ENCODE measurements at places on chromosomes 2 and 18.

GRCh38 chr2:126655500-126656430, at the start of gene GYPC:
Gene GYPC, plus strand, starts transcription at chr2:126656158. Its CDS starts 106 bp downstream, at chr2:126656264.
- H3K4me3 ChIP-seq = peak within 1 kb of the TSS; percentile 93
- peak; percentile 31 for DNase-seq
- peaks cover 43% of the 10 kb centered on the region for H3K4me1 ChIP-seq
- H3K36me3 ChIP-seq = no peaks in the 10 kb centered on the region
- peak within 1 kb of the TSS; percentile 98 for H3K27ac ChIP-seq

- DNase-seq = no peak
- H3K4me1 ChIP-seq = no peaks in the 10 kb centered on the region
- no peak overlapping the region for H3K4me3 ChIP-seq
- H3K27me3 ChIP-seq = no peaks in the 10 kb centered on the region
These were observed 33.3 kb upstream of the PAX3 start for GRCh38 chr2:222332116-222332515.

DNA sequence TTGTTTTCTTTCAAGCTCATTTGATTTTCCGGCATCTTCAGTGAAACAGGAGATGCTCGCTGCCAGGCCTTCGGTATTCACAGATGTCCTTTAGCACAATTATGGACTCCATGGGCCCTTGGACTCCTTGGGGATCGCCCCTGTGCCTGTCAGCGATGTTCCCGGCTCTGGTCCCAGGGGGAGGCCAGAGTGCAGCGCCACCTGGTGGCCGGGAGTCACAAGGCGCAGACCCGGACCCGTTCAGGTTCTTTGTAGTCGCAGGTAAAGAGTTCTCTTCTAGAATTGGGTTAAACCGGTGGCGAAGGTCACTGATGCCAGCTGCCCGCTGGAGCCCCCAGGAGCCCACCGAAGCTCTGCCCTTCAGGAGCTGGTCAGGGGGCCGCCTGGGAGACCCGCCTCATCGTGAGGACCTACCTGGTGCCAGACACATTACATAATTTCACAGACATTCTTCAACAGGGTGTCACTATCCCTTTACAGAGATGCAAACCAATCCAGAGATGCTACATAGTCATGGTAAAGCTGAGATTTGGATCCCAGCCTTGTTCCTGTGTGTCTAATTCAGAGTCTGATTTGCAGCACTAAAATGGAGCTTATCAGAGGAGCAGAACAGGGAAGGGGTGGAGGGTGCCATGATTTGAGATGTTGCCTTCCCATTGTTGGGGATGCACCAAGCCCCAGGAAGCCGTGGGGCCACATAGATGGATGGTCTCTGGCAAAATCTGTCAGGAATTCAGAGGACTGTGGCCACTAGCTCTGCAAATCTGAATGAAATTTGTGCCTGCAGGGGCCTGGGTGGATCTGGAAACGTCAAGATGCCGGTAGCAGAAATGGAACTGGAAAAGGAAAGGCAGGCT, 6.0 kb upstream of the INPP5D start:
- H3K4me3 ChIP-seq = no peak overlapping the region
- H3K27me3 ChIP-seq = peaks cover 45% of the 10 kb centered on the region
- H3K36me3 ChIP-seq = no peaks in the 10 kb centered on the region
- no peak overlapping the region for H3K27ac ChIP-seq
- peaks cover 10% of the 10 kb centered on the region for H3K4me1 ChIP-seq

- peaks cover 22% of the 10 kb centered on the region for H3K27me3 ChIP-seq
- no peaks in the 10 kb centered on the region for H3K36me3 ChIP-seq
- H3K4me1 ChIP-seq = no peaks in the 10 kb centered on the region
- H3K27ac ChIP-seq = no peak overlapping the region
These were observed 670 bp upstream of the INPP5D start for GRCh38 chr2:233059547-233059796.

DNA sequence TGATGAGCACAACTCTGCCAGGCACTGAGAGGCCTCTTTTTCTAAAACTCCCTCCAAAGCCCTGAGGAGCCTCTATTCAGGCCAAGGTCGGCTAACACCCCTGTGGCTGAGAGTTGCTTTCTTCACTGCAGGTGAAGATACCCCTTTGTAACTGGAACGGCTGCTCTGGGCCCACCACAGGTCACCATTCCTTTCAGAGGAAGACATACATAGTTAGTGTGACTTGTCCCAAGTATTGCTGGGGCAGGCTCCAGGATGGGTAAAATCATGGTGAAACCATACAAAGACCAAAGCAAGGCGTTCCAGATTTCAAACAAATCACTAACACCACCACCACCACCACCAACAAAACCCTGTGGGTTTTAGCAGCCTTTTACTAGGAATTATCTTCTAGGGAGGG, 36.8 kb downstream of the CHST10 start:
- H3K27me3 ChIP-seq = peaks cover 28% of the 10 kb centered on the region
- no peaks in the 10 kb centered on the region for H3K4me1 ChIP-seq
- H3K4me3 ChIP-seq = no peak overlapping the region
- H3K36me3 ChIP-seq = no peaks in the 10 kb centered on the region

GRCh38 chr2:85903849-85904248, 15.1 kb upstream of the ST3GAL5 start:
- peaks cover 23% of the 10 kb centered on the region for H3K4me1 ChIP-seq
- H3K27me3 ChIP-seq = no peaks in the 10 kb centered on the region
- DNase-seq = no peak

DNA sequence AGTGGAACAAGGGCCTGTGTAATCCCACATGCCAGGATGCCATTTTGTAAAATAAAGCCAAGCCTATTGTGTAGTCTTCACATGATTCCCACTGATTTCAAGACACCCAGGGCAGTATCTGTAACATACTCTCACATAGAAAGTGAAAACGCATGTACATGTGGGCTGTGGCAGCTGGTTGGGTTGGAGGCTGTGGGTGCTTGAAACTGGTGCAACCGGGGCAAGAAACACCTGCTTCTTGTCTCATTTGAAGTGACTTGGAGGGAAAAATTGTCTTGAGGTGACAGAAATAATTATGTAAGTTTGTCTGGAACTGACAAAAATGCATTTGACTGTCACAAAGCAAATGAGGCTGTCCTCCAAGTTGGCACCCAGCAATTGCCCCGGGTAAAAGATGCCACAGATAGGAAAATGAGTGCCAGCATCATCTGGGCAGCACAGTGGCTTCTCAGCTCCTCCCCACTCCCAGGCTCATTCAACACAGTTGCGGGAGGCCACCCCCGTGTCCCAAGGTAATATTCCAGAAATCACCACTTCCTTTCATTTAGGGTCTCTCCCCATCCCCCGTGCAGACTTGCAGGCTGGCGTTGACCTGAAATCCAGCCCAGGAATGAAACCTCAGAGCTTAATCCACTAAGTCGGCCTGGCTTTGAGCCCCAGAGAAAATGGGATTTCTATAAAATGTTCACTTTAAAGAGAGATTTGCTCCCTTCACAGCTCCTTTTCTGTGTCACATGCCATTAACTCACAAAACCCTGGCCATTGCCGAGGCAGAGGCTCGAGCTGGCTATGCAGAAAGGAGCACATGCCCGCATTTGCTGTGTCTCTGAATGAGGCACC, 293.9 kb upstream of the PARD3B start:
- H3K4me1 ChIP-seq = no peaks in the 10 kb centered on the region
- no peak for DNase-seq
- no peak overlapping the region for H3K27ac ChIP-seq
- no peak overlapping the region for H3K4me3 ChIP-seq

DNA sequence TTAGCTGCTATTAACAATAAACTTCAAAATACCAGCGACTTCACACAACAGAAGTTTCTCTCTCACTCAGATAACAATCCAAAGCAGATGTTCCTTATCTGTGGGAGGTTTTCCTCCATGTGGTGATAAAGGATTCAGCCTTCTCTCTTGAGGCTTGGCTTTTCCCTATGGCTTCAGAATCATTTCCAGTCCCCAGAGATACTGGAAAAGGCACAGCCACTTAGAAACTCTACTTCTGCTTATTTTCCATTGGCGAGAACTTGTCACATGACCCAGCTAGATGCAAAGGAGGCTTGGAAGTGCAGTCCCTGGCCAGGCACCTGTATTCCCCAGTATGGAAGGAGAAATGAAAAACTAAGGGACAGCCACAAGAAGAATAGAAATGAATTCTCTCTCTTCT, 344.8 kb downstream of the MTX2 start:
- H3K4me1 ChIP-seq = peaks cover 39% of the 10 kb centered on the region
- DNase-seq = no peak
- no peak overlapping the region for H3K4me3 ChIP-seq

DNA sequence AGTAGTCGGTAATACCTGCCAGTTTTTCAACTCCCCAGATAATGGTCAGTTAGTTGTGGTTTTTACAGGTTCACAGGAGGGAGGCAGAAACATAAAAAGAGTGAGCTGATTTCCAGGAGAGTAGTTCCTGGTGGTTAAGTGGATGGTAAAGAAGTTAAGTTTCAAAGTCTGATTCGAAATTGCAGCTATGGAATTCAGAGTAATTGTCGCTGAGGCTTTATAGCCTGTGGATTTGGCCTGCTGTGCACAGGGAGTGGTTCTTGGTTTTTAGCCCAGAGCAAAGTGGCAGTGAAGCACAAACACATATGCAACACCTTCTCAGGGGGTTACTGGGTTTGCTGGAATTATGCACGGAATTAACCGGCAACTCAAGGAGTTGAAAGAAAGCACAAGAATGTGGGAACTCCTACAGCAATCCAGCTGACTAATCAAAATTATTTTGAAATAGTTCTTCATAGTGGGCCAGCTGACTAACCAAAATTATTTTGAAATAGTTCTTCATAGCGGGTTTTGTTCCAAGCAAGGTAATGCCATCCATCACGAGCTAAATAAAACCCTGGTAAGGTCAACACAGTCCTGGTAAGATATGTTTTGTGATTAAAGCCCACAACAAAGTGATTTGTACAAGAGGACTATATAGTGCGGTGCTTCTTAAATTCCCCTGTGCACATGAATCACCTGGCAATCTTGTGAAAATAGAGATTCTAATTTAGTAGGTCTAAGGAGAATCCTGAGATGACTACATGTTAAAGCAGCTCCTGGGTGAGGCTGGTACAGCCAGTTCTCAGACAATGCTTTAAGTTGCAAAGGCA, 94.4 kb downstream of the SGPP2 start:
- no peak overlapping the region for H3K4me3 ChIP-seq
- no peaks in the 10 kb centered on the region for H3K36me3 ChIP-seq
- H3K27me3 ChIP-seq = no peaks in the 10 kb centered on the region
- no peak overlapping the region for H3K27ac ChIP-seq
- no peaks in the 10 kb centered on the region for H3K4me1 ChIP-seq

DNA sequence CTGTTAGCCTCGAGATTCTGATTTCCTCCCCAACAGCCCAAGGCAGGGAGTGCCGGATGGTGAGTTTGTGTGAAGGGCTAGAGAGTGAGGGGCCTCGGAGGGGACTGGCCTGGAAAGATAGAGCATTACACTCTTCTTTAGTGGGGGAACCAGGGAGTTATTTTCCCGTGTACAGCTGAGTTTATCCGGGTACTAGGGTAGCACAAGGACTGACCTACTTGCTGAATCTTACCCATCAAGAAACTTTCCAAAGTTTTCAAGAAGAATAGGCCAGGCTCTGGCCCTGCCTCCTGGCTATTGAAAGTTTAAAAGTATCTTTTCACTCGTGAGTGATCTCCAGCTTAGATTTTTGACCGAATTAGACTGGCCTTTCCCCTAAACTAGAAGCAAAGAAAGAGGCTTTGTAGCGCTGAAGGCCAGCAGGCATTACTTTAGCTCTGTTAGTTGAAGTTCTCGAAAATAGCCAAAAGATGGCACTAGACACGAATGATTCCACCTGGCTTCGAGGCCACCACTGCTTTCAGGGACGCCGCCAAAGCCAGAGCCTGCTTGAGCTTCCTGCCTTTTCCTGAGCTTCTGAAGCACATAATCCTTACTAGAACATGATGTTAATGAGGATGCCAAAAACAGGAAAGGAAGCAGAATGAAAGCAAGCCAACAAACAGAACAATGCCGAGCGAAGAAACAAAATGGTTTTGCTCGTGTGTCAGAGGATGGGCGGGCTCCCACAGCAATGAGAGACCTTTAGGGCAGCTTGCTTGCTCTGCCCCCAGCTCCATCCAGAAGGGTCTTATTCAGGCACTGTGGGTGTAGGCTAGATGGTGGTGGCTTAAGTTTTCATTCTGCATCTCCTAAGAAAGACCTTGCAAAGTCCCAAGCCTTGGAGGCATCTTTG, 55.8 kb downstream of the TSN start:
- no peak overlapping the region for H3K27ac ChIP-seq
- 0 out of 2 replicates have a peak, but pooled peaks cover 5% of the 10 kb centered on the region for H3K4me1 ChIP-seq
- no peaks in the 10 kb centered on the region for H3K36me3 ChIP-seq
- no peak overlapping the region for H3K4me3 ChIP-seq

DNA sequence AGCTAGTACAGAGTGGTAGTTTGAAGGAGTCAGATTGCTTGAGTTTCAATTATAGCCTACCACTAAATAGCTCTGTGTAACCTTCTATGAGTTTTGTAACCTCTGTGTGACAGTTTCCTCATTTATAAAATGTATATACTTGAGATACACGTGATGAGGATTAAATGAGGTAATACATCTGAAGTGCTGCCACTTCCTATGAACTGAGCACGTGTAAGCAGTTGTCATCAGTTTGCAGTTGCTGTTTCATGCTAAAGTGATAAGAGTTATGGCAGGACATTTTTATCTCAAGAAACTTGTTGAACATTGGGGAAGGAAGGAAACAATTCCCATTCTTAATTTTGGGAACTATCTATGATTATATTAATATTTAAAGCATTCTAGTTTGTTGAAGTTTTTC, 38.5 kb downstream of the CARF start:
- H3K27ac ChIP-seq = no peak overlapping the region
- no peak overlapping the region for H3K4me3 ChIP-seq
- no peak for DNase-seq

GRCh38 chr2:62787386-62787785, 81.9 kb downstream of the EHBP1 start:
- peak; percentile 30 for DNase-seq
- H3K4me1 ChIP-seq = peaks cover 45% of the 10 kb centered on the region
- H3K27me3 ChIP-seq = no peaks in the 10 kb centered on the region
- H3K27ac ChIP-seq = no peak overlapping the region
- H3K36me3 ChIP-seq = peaks cover 11% of the 10 kb centered on the region
- H3K4me3 ChIP-seq = no peak overlapping the region

- H3K4me1 ChIP-seq = no peaks in the 10 kb centered on the region
- H3K27me3 ChIP-seq = peaks cover 2% of the 10 kb centered on the region
- H3K36me3 ChIP-seq = no peaks in the 10 kb centered on the region
- H3K27ac ChIP-seq = no peak overlapping the region
- no peak for DNase-seq
- no peak overlapping the region for H3K4me3 ChIP-seq
These were observed 34.7 kb downstream of the UNC80 start for GRCh38 chr2:209806318-209806717.

DNA sequence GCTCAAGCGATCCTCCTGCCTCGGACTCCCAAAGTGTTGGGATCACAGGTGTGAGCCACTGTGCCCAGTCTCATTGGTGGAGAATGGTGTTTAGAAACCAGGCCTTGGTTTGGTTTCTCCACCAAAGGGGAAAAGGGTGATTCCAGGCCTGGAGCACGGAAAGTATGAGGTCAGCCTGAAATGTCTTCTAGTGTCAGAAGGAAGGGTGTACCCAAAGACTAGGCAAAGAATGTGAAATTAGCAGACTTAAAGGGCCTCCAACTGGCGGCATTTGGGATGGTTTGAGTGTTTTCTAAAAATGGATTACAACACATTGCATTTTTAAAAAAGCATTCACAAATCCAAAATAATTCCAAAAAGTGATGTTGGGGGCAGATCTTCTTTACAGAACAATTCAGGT, 139.6 kb downstream of the SH3BP4 start:
- H3K27ac ChIP-seq = no peak overlapping the region
- H3K4me1 ChIP-seq = peaks cover 7% of the 10 kb centered on the region
- no peaks in the 10 kb centered on the region for H3K36me3 ChIP-seq
- no peak overlapping the region for H3K4me3 ChIP-seq
- H3K27me3 ChIP-seq = peaks cover 3% of the 10 kb centered on the region
